ENCODE measurements at places on chromosomes 13 and 19.
A peak's percentile ranks its signal among the peaks of the same experiment; 100 is the strongest.

DNA sequence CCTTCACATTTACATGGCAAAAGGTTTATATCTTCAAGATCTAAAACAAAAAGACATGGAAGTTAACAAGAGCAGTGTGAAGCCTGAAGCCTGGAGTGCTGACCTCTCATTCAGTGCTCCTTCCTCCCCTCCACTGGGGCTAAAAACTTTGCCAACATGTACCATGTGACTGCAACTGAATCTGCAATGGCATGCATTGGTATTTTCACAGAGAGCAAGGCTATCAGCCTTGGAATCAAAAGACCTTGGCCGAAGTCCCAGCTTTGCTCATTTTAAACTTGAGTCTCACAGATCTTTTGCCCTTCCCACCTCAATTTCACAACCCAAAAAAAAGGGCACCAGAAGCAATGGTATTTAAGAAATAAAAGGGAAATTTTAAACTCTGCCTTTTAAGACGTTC, 325.1 kb downstream of the DCT start:
- no peak for DNase-seq

DNA sequence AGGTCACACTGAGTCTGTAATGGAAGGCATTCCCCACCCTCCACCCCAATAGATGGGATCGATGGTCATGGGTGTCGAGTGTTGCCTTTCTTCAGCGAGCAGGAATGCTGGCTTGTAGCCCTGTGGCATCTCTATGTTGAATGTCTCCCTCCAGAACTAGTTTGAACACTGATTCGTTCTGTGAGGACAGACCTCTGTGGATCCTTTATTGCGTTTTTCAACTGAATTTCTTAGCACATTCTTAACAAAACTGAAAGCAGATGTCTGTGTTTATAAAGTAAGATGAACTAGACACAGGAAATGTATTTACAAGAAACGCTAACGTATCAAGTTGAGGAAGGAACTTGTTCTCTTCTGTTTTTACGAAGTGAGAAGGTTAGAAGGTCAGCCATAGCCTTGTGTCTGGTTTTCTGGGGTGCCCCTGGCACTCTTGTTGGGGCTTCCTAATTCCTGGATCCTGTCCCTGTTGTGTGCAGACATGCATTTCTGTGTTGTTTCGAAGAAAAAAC, 36.8 kb upstream of the TM9SF2 start:
- no peak for DNase-seq

DNA sequence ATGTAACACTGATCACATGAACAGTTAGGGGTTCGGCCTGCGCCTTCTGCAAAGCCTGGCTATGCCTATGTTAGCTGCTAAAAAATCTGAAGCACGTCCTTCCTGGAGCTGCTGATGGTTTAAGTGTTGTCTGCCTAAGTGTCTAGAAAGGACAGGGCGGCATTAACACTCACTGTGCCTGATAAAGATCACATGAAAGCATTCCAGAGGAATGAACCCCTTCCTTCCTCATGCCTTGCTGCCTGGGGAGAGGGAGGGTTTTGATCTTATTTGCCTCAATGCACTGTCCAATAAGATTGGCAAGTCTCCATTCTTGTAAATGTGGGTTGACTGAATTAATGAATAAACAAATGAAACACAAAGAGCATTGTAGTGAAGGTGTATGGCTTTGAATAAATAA, 5.2 kb downstream of the DOCK9 start:
- no peak for DNase-seq

- DNase-seq: no peak
These were observed 258.2 kb upstream of the IRS2 start for GRCh38 chr13:110044551-110045111.

GRCh38 chr13:58712191-58712590, 1080.6 kb downstream of the PCDH17 start:
- no peak for DNase-seq

DNA sequence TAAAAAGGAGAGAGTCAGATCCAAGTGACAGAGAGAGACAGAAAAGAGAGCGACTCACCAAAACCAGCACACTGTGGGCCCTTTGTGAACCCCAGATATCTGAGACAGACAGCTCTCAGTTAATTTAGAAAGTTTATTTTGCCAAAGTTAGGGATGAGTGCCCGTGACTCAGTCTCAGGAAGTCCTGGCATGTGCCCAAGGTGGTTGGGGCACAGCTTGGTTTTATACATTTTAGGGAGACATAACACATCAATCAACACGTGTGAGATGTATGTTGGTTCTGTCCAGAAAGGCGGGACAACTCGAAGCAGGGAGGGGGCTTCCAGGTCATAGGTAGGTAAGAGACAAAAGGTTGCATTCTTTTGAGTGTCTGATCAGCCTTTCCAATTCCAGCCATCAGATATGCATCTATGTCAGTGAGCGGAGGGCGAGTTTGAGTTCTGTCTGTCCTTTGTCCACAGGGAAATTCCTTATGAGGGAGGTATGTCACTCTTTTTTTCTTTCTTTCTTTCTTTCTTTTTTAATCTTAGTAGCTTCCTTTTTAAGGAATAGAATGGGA, 37.2 kb upstream of the ATP11A start:
- DNase-seq: no peak

- DNase-seq: no peak
These were observed 463 bp upstream of the TSC22D1 start for GRCh38 chr13:44576351-44577235.

DNA sequence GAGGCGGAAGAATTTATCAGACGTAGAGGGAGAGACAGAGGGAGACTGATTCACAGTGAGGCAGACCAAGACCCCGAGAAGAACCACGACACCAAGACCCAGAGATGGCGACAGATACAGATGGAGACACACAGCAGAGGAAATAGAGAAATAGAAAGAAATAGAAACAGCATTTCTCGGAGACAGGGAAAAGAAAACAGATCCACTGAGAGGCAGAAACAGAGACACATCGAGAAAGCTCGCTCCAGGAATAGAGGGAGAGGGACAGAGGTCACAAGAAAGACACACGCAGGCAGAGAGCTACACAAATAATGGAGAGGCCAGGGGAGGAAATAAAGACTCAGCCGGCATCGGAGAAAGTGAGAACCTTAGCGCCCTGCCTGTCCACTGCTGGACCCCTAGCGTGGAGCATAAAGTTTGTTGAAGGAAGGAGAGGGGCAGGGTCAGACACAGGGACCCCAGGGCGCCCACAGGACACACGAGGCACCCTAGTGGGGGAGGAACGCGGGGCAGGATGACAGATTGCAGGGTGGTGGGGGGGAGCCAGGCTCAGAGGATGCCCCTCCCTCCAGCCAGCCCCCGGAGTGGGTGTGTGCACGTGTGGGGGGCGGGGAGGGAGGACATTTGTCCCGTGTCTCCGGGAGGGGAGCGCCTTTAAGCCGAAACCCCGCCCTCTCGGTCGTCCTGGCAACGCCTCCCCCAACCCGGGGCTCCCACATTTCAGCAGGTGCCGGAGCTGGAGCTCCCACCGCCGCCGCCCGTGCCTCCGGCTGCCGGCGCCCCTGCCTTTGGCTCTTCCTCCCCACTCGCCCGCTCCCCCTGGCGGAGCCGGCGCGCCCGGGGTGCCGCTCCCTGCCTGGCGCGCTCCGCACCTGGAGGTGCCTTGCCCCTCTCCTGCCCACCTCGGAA, at the start of gene PRKCG:
TSS of gene PRKCG (plus strand) at position 716 of the 909 bp plus-strand sequence. CDS start 298 bp downstream, outside the sequence.
- no peak for DNase-seq

DNA sequence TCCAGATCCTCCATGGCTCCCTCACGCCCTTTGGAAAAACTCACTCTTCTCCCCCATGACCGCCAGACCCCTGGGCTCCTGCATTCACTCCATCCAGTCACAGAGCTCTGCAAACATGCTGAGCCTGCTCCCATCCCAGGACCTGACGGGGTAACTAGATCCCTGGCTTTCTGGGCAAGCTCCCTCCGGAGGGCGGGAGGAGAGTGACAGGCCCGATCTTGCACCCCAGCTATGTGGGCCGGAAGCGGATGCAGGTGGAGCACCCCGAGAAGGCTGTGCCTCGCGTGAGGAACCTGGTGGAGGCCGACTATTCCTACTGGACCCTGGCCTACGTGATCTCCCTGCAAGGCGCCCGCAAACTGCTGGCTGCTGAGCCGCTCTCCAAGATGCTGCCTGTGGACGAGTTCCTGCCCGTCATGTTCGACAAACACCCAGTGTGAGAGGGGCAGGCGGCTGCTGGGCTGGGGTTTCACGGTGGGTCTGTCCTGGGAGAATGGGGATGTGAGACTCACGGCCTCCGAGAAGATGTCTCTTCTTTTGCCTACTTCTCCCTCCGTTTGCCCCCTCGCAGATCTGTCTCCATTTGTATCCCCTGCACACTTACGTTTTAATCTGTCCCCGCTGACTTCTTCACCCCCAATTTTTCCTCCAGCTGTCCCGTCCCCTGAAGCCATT, 25.2 kb downstream of the COLGALT1 start:
- no peak for DNase-seq

GRCh38 chr13:95698047-95698749, 21.3 kb downstream of the DNAJC3 start:
- DNase-seq: no peak

DNA sequence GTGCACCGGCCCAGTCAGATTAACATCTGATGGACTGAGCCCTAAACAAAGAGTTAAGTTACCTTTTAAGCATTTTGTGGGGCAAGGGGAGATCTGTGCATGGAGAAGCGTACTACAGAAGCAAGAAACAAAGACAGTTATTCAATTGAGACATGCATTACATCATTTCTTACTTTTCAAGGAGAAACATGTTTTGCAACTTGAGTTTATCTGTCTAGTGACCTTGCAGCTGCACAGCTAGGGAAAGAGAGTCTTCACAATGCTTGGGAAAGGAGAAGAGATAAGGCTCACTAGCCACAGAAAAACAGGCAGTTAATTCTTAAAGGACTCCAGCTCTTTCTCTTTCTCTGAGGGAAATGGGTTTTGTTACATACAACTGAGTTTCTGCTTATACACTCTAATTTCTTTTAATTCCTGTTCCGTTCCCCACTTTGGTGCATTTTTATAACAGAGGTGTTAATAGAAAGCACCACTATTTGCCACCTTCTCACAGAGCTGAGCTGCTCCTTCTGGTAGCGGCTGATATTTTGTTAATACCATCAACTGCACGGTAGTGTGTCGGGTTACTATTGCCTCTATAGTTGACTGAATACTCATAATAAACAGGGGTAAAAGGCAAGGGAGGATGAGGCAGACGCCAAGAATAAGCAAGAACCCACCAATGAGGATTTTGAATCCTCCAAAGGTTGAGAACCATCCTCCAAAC, 55.9 kb downstream of the ZNF431 start:
- DNase-seq: no peak

- no peak for DNase-seq
These were observed 43.0 kb downstream of the METTL21C start for GRCh38 chr13:102651892-102652291.

- DNase-seq: peak; percentile 60
These were observed 13.2 kb downstream of the GPX4 start for GRCh38 chr19:1116726-1117581.

DNA sequence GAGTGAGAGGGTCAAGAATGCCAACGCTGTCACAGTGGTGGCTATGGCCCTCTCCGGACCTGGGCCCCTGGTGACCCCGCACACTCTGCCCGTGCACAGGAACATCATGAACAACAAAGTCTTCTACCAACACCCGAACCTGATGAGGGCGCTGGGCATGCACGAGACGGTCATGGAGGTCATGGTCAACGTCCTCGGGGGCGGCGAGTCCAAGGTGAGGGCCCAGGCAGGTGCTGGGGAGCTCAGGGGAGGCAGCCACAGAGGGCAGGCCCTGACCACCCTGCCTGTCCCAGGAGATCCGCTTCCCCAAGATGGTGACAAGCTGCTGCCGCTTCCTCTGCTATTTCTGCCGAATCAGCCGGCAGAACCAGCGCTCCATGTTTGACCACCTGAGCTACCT, 62.6 kb downstream of the RYR1 start:
- DNase-seq: no peak

GRCh38 chr13:108551674-108552073, 77.7 kb upstream of the MYO16 start:
- no peak for DNase-seq

GRCh38 chr13:44389060-44389666, 15.5 kb downstream of the SERP2 start:
- no peak for DNase-seq

GRCh38 chr13:110519046-110519445, 42.5 kb downstream of the RAB20 start:
- DNase-seq: no peak

- DNase-seq: no peak
These were observed 22.1 kb upstream of the KCTD4 start for GRCh38 chr13:45222919-45223318.

DNA sequence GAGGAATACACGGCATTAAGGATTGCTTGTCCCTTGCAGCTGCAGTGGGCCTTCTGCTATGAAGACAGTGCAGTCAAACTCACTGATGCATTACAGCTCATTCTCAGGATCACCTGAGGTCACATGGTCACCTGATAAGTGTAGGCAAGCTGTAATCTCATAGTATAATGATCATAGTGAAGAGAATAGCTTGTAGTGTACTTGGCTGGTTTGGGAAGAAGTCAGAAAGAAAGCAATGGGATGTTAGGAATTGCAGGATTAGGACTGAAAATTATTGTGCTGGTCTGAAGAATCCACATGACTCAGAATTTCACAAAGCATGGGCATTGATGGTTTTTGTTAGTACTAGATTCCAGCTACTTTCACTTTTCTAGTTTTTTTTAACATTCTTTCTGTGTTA, 76.7 kb downstream of the MBNL2 start:
- no peak for DNase-seq

DNA sequence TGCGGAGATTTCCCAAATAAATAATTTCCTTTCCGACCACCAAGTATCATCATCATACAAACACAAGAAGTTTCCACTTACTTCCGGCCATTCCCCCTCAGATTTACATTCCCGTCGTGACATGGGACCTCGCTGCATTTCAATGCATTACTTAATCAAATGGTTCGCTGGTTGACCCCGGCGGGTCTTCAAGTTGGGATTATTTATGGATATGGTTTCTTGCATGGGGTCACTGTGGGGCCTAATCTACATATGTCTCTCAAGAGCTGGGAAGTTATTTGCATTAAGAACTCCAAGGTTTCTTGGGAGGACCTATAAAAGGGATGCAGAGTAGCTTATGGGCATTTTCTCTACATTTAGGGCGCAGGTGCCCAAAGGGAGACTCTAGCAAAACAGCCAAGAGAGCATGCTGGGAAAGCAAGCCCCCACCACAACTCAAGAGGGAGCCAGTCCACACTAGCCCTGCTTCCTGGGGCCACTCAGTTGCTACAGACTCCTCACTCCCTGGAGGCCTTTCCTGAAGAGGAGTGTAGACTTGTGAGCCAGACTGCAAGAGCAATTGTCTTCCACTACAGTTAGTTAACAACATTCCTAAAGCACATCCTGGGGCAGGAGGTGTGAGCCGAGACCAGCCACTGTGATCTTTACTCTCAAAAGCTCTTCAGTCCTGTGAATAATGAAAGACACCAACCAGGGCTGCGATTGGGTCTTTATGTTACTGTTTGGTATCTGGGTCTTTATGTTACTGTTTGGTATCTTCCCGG, 125.3 kb downstream of the KATNAL1 start:
- DNase-seq: no peak

- no peak for DNase-seq
These were observed 3.0 kb upstream of the DOCK6 start for GRCh38 chr19:11265177-11265784.

- no peak for DNase-seq
These were observed 3.6 kb downstream of the PSMC4 start for GRCh38 chr19:39974377-39975155.

- DNase-seq: no peak
These were observed 110.3 kb downstream of the KDM4B start for GRCh38 chr19:5079071-5079774.

GRCh38 chr19:53957448-53958167, 5.1 kb upstream of the CACNG8 start:
- no peak for DNase-seq
